ENCODE measurements at places on chromosomes 16 and 17.

- DNase-seq = no peak
Measured at GRCh38 chr16:30603945-30604315, 6.3 kb downstream of the ZNF689 start.

DNA sequence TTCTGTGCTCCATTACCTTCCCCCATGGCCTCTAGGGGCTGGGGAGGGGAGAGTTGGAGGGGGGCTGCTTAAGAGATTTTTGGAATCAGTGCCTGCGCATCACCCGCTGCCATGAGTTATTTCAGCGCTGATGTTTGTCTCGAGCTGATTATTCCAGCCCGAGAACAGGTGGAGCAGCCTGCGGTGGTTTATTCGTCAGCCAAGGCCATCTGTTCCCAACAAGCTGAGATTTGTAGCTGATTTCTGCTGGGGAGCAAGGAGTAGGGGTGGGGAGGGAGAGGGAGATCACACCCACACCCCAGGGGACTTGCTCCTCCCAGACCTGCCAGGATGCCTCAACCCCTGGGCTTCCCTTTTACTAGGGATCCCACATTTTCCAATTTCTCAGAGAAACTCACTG lies 23.1 kb downstream of the PIPOX start:
- peak; percentile 84 for DNase-seq

- DNase-seq = no peak
Measured at GRCh38 chr17:50423553-50424159, 2.4 kb upstream of the ACSF2 start.

GRCh38 chr17:55986817-55987216 lies 166.5 kb upstream of the ANKFN1 start:
- no peak for DNase-seq

DNA sequence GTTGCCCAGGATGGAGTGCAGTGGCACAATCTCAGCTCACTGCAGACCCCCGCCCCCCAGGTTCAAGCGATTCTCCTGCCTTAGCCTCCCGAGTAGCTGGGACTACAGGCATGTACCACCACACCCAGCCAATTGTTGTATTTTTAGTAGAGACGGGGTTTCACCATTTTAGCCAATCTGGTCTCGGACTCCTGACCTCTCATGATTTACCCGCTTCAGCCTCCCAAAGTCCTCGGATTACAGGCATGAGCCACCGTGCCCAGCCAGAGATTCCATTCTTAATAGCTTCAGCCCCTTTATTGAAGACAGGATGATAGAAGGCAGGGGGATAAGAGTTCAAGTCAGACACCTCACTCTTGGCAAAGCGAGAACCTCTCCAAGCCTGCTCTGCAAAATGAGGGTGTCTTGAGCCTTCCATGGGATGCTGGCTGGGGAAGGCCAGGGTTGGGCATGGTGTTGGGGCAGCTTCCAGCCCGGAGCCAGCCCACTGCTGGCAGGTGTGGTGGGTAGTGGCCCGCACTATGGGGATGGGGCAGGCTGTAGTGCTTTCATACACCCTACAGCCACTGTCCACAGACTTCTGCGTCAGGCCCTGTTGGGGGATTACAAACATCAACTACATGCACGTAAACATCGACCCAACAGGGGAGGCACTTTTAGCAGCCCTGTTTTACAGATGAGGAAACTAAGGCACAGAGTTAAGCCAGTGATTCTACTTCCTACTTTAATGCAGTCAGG lies 3.5 kb downstream of the CARHSP1 start:
- no peak for DNase-seq

DNA sequence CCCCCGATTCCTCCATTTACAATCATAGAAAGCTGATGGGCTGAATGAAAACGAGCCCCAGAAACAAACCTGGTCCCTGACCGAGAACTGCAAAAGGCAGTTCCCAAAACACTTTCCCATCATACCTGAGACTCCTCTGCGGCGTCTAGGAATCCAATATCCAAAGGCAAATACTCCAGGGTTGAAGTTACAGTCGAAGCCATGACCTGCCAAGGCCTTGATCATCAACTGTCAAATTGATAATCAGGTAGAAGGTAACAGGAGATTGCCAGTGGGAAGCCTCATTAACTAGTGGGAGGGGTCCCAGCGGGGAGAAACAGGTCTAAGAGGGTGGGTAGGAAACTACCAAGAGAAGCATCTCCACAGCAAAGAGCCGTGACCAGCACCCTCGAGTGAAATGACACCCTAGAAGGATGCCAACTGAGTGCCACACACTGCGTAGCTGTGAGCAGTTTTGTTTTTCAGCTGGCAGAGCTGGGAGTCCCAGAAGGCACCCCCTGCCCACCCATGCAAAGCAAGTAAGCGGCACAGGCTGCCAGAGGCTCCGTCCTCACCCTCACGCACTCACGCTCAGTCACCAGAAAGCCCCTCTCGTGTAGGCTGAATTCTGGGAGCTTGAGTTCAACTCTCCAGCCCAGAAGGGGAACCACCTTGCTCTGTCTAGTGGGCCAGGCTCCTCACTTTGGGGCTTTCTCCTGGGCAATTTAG lies 146.1 kb downstream of the GAS7 start:
- DNase-seq = no peak

GRCh38 chr16:73750639-73751038 lies 546.0 kb upstream of the PSMD7 start:
- DNase-seq = no peak

- DNase-seq = no peak
Measured at GRCh38 chr17:27157297-27157696, 136.6 kb upstream of the WSB1 start.

DNA sequence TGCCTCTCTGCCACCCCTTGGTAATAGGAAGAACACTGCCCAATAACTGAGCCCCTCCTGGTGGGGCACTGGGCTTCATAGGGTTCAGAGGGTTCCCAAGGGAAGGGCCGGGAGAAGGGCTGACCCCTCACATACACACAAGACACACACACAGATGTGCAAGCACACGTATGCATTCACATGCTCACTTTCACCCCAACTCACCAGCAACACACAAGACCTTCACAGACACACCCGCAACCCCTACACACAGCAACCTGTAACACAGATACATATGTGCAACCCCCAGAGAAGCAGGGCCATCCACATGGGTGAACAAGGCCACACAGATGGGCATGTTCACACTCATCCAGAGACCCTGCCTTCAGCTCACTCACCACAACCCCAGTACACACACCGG lies 225.1 kb downstream of the ZNF423 start:
- no peak for DNase-seq

DNA sequence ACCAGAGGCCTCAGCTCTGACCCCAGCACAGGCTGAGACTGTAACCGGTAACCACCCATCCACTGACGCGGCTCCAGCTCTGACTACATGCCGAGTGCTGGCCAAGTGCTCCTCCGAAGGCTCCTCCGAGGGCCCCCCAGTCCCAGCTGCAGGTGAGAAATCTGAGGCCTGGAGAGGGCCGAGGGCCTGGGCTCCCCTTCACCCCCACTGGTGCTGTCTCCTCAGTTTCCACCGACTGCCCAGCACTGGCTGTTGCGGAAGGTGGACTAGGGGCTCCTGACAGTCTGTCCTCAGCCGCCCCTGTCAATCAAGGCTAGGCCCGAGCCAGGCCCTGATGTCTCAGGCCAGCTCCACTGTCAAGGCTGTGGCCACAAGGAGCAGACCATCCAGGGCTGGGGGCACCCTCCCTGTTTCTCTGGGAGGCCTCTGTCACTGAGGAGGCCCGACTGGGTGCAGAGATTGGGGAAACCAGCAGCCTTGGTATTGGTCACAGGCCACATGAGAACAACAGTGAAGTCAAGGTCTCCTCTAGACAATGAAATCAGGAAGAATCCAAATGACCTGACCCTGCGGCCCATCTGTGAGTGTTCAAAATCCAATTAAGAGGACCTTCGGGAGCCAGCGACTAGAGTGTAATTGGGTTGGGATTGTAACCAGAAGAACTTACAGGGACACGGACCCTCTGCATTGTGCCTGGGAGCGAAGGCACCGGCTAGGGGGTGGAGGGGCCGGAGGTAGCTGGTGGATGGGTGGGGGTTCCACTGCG lies 5.1 kb downstream of the TMEM235 start:
- no peak for DNase-seq

DNA sequence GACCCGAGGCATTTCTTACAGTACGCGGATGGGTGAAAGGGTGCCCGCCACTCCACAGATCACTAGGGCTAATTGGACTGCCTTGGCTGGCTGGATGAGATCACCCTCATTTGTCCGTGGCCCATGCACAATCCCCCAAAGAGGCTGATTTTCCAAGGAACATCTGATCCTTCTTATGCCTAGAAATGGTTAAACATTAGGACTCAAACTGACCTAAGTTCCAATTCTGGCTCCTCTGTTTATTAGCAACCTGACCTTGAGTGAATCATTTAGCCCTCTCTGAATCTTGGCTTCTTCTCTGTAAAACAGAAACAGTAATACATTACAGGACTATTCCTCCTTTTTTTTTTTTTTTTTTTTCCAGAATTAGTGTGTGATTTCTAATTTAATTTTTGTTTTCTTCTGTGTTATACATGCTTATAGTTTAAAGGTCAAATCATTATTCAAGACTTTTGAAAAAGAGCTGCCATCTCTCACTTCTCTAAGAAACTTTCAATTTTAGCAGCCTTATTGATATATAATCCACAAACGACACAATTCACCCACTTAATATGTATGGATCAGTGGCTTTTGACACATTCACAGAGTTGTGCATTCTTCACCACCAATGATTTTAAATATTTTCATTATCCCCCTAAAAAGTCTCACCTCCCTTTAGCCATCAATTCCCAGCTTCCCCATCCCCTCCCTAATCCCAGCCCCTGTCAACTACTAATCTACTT lies 45.4 kb upstream of the TMEM132E start:
- DNase-seq = no peak

GRCh38 chr17:20967776-20968175 lies 75.0 kb downstream of the USP22 start:
- DNase-seq = no peak

DNA sequence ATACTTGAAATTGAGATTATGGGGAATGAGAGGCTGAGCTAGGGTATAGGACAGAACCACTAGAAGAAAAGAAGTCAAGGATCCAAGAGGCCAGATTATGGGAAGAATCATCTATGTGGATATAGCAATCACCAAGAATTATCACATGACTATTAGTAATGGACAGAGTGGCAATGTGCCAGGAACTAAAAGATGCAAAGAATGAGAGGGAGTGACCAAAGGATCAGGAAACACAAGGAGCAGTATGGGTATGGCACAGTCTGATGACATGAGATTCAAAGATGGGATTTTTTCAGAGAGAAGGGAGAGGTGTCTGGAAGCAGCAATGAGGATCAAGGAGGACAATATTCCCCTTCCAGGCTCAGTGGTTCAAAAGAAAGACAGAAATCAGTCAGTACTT lies 212.2 kb downstream of the AATF start:
- no peak for DNase-seq

All from DMS 273 treated with DMSO at 0.1 percent for 48 hours (cell line).